Left kidney (tissue), 8 donors: ENCODE measurements at places on chromosomes 11 and 22.

DNA sequence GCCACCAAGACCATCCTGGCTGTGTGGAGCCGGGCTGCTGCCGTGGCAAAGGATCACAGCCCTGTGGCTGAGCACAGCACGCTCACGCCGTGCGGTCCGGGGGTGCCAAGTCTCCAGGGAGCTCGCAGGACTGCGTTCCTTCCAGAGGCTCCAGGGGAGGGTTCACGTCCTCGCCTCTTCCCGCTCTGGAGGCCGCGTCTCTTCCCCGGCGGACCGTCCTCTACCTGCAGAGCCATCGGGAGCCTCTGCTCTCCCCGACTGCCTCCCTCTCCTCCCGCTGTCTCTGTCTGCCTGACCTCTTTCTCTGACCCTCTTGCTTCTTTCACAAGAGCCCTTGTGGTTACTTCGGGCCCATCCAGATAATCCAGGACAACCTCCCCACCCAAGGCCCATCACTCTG is 11.4 kb upstream of the MUC5AC start:
- no peak for DNase-seq

GRCh38 chr11:69438286-69438920 is 43.1 kb upstream of the LINC01488 start:
- DNase-seq = no peak

DNA sequence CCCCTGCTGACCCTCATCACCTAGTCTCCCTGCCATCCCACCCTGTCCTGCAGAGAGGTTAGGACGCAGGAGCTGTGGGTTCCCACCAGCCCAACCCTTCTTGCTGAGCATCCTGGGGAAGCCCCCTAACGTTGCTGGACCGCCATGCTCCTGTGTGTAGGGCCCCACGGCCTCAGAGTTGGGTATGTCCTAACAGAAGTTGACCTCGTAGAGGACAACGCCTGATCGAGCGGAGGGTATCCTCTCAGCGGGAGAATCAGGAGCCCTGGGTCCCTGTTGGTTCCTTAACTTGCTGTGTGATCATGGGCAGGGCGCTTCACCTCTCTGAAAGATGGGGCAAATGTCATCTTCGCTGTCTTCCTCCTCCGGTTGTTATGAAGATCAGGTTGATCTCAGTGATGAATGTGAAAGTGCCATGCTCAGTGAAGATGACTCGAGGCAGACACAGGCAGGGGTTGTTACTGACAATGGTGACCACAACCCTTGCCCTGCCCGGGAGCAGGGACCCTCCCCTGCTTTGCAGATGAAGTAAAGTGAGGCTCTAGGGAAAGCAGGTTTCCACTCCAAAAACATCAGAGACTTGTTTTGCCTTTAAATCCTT is 19.3 kb upstream of the CD5 start:
- no peak for DNase-seq

GRCh38 chr22:23178512-23179254 is 1.6 kb upstream of the BCR start:
- no peak for DNase-seq

- DNase-seq = peak; percentile 13
Observed at GRCh38 chr11:11010624-11011127, 152.8 kb upstream of the ZBED5 start.

DNA sequence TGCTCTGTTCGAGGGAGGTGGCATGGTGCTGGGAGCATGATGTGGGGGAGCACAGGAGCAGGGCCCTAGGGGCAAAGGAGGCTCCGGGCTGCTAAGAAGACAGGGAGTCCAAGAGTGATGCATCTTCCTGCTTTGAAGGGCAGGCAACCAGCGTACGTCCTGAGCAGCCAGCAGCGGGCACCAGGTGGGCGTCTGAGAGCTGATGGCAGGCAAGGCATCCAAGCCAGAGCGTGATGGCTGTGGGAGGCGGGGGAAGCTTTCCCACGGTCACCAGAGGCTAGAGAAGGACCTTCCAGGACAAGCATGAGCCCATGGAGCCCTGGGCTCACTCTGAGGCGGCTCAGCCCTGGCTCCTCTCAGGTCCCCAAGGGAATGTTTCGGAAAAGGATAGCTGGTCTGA is 32.2 kb downstream of the BRD1 start:
- DNase-seq = no peak

DNA sequence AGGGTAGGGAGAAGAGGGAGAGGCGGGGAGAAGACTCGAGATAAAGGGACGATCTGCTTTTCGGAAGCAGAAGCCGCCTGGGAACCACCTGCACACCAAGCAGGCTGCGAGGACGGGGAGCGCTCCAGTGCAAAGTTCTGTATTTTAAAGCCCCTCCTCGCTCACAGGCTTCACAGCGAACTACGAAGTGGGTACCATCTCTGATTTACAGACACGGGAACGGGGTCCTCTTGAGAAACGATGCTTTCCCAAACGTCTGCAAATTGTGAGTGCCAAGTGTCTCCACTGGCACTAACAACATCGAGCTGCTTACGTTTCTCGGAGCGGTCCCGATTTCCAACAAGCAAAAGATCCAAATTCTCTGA is 700 bp upstream of the STX3 start:
- no peak for DNase-seq

DNA sequence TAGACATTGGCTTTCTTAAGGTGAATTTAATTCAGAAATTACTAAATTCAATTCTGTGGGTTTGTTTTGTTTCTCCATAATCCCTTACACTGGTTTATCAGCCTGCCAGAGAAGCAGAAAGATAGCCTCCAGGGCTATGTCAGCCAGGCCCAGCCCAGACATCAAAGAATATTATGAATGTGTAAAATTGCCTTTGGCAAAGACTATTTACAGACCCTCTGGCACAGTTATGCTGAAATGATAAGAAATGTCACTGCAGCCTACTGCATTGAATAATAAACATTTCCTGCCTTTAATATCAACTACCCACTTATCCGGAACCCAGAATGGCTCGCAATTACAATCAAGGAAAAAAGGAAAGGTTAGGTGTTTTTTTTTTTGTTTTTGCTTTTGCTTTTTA is 562.5 kb upstream of the LRRC4C start:
- no peak for DNase-seq

DNA sequence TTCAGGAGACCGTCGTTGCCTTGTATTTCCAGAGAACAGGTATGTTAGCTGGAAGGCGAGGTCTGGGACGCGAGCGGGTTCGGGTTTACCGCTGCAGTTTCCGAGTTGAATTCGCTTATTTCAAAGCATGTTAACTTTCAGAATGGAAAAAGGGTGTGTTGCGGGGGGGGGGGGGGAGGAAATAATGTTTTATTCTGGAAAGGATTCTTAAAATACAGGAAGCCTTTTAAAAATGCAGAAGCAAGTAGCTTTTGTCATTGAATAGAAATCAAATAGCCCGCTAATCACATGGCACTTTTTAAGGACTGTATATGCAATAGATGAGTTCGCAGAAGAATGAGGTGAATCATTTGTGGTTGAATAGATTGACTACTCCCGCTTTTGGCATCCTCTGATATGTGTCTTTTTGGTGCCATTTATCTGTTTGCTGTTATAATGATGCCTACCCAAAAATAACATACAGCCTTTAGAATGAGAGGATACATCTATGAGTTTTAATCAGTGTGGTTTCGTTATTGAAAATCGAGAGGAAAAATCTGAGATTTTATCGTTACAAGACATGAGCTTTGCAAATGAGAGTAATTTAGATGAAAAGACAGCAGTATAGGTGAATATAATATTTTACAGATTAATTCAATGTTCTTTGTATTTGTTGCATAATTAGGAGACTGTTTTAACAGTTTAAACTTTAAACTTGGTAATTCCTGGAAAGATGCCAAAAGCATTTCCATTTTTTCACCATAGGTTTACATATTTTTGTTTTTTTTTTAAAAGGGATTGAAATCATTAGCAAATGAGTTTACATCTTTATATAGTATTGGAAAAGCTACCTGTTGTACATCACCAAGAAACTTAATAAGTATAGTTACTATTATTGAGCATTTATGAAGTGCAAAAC is 1.7 kb downstream of the PDE3B start:
- DNase-seq = no peak

DNA sequence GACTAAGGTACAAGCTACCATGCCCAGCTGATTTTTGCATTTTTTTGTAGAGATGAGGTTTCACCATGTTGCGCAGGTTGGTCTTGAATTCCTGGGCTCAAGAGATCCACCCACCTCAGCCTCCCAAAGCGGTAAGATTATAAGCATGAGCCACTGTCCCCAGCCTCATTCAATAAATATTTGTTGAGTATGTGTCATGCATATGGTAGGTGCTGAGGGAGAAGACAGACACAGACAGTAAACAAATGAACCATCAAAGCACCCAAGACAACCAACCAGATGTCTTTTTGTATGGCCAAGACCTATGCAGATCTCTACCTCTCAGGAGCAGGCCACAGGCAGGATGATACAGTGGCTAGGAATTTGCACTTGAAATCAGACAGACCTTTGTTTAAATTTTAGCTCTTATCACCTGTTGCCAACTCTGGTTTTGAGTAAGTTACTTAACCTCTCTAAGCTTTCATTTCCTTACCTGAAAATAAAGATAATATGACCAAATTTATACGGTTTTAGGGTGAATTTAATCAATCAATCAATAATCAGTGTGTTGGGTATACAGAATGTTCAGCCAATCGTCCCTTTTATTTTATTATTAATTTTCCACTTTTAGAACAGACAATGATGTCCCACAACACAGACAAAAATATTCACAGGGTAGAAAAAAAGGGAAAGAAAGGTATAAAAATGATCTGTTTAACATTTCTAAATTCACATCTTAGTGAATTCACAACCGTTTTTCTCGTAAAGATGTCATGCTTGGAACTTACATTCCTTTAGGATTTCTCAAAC is 128.2 kb downstream of the SGSM3 start:
- no peak for DNase-seq

GRCh38 chr11:10049756-10050155 is 244.3 kb downstream of the SBF2 start:
- DNase-seq = no peak
